ENCODE measurements at places on chromosomes 1 and 21.
A peak's percentile ranks its signal among the peaks of the same experiment; 100 is the strongest.

GRCh38 chr1:207282058-207282457 is 39.4 kb upstream of the CD55 start:
- no peak for DNase-seq

DNA sequence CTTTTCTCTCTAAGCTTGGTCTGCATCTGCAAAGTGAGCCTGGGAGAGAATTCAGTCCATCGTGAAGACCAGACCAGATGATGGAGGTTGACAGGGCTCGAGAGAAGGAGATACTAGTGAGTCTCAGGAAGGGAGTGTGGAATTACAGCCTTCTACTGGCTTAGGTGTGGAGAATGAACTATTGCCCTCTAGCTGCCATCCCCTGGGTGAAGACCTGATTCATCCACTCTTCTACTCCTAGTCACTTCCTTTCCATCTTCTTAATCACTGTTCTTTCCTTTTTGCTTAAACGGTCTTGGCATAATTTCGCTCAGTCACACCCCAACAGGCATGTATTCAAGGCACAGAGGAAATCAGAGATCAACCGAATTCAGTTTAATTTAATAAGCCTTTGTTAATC is 34.0 kb upstream of the HSD17B7 start:
- DNase-seq, result no peak

GRCh38 chr1:77544845-77545244 is 137.6 kb downstream of the ZZZ3 start:
- DNase-seq, result no peak

- DNase-seq, result no peak
Observed at GRCh38 chr1:162159515-162159914, 90.0 kb downstream of the NOS1AP start.

GRCh38 chr1:158020259-158020885 is 26.9 kb downstream of the KIRREL1 start:
- no peak for DNase-seq

DNA sequence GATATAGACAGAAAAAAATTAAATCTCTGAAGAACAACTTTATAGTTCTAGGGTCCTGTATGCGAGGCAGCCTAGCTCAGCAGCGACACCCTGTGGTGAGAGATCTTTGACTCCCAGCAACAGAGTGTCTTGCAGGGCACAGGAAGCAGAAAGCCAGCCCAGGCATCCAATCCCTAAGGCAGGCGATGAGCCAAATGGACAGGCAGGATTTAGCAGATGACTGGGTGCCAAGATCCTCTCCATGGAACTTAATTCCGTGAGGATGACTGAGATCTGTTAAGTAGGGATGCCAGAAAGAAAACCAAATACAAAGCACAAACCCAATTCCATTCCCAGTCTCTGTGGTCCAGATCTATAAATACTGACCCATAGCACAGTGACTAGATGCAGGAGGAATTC is 38.8 kb downstream of the HLCS start:
- peak; percentile 70 for DNase-seq

GRCh38 chr1:110298991-110299390 is 40.2 kb upstream of the RBM15 start:
- no peak for DNase-seq

DNA sequence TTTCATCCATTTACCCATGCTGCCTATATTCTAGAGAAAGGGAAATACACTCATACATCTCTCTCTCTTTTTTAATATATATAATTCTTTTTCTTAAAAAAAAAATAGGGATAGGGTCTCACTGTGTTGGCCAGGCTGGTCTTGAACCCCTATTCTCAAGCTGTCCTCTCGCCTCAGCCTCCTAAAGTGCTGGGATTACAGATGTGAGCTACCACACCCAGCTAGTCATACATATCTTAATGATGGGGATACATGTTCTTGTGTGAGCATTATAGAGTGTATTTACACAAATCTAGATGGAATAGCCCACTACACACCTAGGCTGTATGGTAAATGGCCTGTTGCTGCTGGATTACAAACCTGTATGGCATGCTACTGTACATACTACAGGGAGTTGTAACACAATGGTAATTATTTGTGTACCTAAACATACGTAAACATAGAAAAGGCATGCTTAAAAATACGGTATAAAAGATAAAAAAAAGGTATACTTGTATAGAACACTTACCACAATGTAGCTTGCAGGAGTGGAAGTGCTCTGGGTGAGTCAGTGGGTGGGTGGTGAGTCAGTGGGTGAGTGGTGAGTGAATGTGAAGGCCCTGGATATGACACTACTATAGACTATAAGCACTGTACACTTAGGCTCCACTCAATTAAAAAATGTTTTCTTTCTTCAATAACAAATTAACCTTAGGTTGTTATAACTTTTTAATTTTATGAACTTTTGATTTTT is 72.9 kb downstream of the IVNS1ABP start:
- peak; percentile 57 for DNase-seq

GRCh38 chr1:181849071-181849470 is 212.4 kb downstream of the ZNF648 start:
- no peak for DNase-seq

DNA sequence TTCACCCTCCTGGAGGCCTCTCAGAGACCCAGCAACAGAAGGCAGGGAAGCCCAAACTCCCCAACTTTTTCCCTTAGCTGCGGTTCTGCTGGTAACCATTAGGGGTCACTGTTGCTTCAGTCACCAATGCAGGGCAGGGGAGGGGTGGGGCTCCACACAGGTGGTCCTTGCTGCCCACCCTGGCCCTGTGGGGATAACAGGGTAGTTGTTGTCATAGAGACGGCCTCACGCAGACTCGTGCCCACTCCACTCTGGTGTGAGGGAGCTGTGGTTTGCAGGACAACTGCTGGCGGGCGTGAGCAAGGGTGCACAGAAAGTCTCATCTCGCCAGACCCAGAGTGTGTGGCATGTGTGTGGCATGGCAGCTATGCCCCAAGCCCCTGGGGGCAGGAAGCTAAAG is 19.9 kb downstream of the INSRR start:
- no peak for DNase-seq

DNA sequence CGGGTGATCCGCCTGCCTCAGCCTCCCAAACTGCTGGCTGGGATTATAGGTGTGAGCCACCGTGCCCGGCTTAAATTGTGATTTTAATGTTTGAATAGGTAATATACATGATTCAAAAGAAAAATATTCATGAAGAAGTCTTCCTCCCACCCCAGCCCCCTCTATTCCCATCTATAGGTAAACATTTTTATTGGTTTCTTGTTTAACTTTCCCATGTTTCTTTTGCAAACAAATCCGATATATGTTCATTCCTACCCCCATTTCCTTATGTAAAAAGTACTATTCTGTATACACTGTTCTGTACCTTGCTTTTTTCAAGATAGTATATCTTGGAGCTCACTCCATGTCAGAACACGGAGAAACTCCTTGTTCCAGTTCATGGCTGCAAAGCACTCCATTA is 23.2 kb downstream of the RPS6KA1 start:
- no peak for DNase-seq

DNA sequence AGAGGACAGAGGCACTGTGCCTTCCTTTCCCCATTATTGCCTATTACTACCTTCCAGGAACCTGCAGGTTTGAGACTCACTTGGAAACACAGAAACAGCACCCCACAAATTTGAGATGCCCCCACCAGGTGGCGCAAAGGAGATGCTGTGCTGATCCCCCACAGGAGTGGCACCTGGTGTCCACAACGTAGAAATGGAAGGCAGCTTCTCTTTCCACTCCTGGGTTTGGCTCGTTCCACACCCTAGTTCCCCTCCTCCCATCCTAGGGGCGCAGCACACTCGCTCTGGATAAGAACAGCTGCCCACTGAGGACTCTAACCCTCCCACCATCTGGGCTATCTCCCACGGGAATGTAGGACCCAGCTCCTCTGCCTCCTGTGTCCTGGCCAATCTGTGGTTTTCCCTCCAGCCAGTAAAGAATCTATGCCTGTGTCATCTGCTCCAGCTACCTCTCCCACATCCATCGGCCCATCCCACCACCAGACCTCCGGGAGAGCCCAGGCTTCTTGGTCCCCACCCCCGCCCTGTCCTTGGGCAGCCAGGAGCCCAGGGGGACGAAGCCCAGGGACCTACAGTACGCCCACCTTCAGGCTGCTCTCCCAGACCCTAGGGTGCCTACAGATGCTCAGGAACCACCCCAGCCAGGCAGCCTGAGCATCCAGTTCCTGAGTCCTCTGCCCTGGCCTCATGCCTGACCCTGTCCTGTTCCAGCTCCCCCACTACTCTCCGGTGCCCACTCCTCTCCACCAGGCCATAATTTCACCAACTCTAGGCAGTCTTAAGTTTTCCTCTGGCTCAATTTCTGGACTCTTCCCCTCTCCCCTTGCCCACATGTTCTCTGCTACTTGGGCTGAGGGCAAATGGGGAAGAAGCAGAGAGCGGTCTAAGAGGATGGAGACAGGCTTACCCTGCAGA is 549 bp downstream of the THBS3 start:
- DNase-seq, result peak; percentile 79

GRCh38 chr1:221724931-221725605 is 16.8 kb downstream of the DUSP10 start:
- no peak for DNase-seq

GRCh38 chr21:46122237-46122671 is 24.3 kb downstream of the COL6A2 start:
- no peak for DNase-seq

GRCh38 chr1:81358151-81358550 is 442.6 kb upstream of the ADGRL2 start:
- DNase-seq, result no peak

DNA sequence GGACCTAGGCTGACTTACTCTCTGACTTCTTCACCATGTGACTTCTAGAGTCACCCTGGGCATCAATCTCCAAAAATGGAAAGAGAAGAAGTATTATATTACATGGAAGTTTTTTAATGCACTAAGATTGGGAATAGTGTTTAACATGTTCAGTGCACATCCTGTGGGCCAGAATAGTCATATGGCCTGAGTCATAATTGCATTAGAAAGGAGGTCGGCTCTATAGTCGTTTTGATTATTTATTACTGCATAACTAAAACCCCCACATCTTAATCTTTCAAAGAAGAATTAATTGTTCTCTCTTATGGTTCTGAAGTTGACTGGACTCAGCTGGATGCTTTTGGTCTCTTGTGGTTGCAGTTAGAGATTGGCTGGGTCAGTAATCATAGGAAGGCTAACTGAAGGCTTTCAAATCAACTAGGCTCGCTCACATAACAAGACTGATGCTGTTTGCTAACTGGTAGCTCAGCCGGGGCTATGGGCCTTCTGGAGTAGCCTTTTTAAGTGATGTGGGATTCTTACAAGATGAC is 810.6 kb upstream of the ADGRL4 start:
- no peak for DNase-seq

- DNase-seq, result peak; percentile 15
Observed at GRCh38 chr1:38991638-38992411, 749 bp downstream of the AKIRIN1 start.

DNA sequence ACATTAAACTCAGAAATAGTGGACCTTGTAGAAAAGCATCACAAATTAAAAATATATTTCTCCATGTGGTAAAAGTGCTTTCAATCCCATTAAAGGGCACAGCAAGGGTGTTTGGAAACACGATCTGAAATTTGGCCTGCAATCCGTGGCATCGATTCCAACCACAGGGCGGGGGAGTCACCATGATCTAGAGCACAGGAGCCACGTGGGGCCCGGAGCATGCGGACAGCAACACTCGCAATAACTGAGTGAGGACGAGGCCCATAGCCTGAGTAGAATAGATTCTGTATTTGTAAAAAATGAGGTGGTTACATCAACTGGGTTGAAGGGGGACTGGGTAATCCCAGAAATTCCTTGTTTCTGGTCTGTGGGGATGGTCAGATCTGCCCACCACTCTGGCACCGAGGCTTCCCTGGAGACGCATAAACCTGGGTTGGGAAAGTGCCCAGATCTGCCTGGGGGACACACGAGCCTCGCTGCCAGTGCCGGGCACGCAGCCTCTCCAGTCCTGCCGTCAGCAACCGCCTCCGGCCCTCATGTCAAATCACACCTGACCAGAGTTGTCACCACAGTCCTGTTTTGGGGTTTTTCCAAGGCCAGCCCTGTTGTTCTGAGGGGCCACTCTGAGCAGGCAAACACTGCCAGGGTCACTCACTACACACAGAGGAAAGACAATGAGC is 104.3 kb downstream of the PGBD5 start:
- no peak for DNase-seq

- no peak for DNase-seq
Observed at GRCh38 chr1:31651766-31652165, 7.1 kb upstream of the PEF1 start.

- no peak for DNase-seq
Observed at GRCh38 chr1:47505267-47505666, 67.4 kb downstream of the FOXD2 start.

DNA sequence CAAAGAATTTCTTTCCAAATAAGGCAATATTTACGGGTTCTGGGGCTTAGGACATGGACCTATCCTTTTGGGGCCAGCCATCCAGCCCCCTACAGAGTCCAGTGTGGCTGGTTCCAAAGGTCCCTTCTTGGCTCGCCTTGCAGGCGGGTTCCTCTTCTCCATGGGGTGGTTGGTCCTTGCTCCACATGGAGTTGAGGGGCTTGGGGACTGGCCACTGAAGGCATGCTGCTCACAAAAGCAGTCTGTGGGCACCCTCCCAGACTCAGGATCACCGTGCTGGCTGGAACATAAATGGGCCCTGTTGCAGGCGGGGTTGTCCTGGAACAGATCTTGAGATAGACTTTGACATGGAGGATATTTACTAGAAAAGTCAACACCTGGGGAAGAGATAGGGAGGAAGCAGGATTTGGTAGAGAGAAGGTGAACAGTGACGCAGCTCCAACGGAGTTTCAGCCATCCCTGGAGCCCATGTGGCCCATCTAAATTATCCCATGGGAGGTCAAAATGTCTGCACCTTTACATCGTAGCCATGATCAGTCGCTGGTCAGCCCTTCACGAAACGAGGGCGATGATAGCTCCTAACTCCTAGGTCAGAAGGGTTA is 39.1 kb upstream of the LRP8 start:
- no peak for DNase-seq

DNA sequence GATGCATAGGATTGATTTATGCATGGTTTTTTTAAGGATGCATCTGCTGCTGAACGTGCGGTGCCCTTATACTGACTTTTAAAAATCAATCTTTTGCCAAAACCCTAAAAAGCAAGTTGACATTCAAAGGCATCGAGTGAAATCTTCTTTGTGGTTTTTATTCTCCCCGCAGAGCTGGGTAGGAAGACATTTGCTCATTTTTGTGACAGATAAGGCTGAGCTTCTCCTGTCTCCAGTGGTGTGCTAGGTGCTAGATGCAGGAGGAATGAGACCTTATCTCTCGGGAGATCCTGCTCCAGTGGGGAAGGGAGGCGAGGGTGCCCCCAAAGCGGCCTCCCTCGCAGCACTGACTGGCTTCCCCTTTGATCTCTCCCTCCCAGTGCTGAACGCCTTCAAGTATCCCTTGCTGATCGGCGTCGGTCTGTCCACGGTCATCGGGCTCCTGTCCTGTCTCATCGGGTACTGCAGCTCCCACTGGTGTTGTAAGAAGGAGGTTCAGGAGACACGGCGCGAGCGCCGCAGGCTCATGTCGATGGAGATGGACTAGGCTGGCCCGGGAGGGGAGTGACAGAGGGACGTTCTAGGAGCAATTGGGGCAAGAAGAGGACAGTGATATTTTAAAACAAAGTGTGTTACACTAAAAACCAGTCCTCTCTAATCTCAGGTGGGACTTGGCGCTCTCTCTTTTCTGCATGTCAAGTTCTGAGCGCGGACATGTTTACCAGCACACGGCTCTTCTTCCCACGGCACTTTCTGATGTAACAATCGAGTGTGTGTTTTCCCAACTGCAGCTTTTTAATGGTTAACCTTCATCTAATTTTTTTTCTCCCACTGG is 14.9 kb upstream of the CD101 start:
- peak; percentile 36 for DNase-seq

- no peak for DNase-seq
Observed at GRCh38 chr1:53416269-53416813, 42.9 kb upstream of the DMRTB1 start.

All from stimulated activated CD4-positive, alpha-beta T cell treated with anti-CD3 and anti-CD28 coated beads, TNF-alpha, amount 100 ng/mL, for 48 hours (primary cell).